ENCODE measurements at places on chromosomes 7 and 10. TPM values are rescaled to one million over a fixed set of nuclear protein-coding genes. Genes with fewer than 3 reads are reported as not detected.
A peak's percentile ranks its signal among the peaks of the same experiment; 100 is the strongest.

GRCh38 chr10:89391907-89392756, at the start of gene IFIT1:
TSS of gene IFIT1 (plus strand) at chr10:89392623. CDS start at chr10:89392713, 90 bp downstream.
- peak within 1 kb of the TSS; percentile 3 for H3K27ac ChIP-seq
- no peaks in the 10 kb centered on the region for H3K36me3 ChIP-seq
- peak within 1 kb of the TSS; percentile 80 for H3K4me3 ChIP-seq
- H3K4me1 ChIP-seq = peaks cover 16% of the 10 kb centered on the region

DNA sequence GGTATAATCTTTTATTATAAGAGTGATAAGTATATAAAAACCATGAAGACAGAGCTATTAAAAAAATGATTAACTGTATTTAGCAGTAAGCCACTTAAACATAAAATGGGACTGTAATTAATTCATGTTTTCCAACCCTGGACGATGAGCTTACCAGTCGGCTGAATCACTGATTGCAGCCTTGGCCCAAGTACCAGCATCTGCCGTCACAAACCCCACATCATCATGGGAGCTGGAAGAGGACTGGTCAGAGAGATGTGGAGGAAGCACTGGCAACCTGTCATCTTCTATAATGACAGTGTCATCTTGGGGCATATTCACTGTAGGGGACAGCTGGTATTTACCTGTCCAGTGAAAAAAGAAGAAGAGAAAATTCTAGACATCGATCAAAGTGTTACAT, 473.6 kb downstream of the PARD3 start:
- no peak overlapping the region for H3K4me3 ChIP-seq
- no peaks in the 10 kb centered on the region for H3K27me3 ChIP-seq
- no peak for DNase-seq
- no peaks in the 10 kb centered on the region for H3K36me3 ChIP-seq

- no peak overlapping the region for H3K4me3 ChIP-seq
- H3K36me3 ChIP-seq = no peaks in the 10 kb centered on the region
- H3K27me3 ChIP-seq = no peaks in the 10 kb centered on the region
- no peak overlapping the region for H3K27ac ChIP-seq
Measured at GRCh38 chr7:147022056-147022455, 905.5 kb downstream of the CNTNAP2 start.

GRCh38 chr10:30413996-30414576, 19.9 kb upstream of the MAP3K8 start:
- no peak for DNase-seq
- H3K27me3 ChIP-seq = peaks cover 2% of the 10 kb centered on the region
- no peaks in the 10 kb centered on the region for H3K36me3 ChIP-seq
- H3K4me1 ChIP-seq = peaks cover 28% of the 10 kb centered on the region

- no peaks in the 10 kb centered on the region for H3K4me1 ChIP-seq
- H3K27ac ChIP-seq = no peak overlapping the region
- H3K4me3 ChIP-seq = no peak overlapping the region
- no peak for DNase-seq
- H3K27me3 ChIP-seq = no peaks in the 10 kb centered on the region
Measured at GRCh38 chr10:7846591-7846990, 28.3 kb downstream of the TAF3 start.

DNA sequence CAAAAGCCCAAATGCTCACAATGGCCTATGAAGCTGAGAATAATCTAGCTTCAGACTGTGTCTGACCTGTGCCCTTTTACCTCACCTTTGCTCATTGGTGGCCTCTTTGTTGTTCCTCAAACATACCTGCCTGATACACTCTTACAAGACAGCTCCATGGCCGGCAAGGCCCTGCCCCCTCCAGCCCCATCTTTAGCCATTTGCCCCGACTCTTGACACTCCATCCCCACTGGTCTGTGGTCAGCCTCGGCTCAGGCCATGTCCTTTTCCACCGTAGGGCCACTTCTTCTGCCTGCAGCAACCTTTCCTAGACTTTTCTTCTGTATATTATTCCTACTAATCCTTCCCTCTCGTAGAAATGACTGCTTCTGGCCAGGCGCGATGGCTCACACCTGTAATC, 265.2 kb downstream of the RPS24 start:
- H3K4me1 ChIP-seq = peaks cover 16% of the 10 kb centered on the region
- no peak overlapping the region for H3K4me3 ChIP-seq
- no peaks in the 10 kb centered on the region for H3K27me3 ChIP-seq
- no peaks in the 10 kb centered on the region for H3K36me3 ChIP-seq

GRCh38 chr10:128697437-128697836, 571.2 kb upstream of the MKI67 start:
- no peaks in the 10 kb centered on the region for H3K27me3 ChIP-seq
- H3K4me3 ChIP-seq = no peak overlapping the region
- no peak overlapping the region for H3K27ac ChIP-seq

GRCh38 chr7:91228927-91229558, 35.2 kb upstream of the FZD1 start:
- no peak for DNase-seq
- no peak overlapping the region for H3K4me3 ChIP-seq
- no peaks in the 10 kb centered on the region for H3K27me3 ChIP-seq
- H3K36me3 ChIP-seq = no peaks in the 10 kb centered on the region
- H3K4me1 ChIP-seq = no peaks in the 10 kb centered on the region
- H3K27ac ChIP-seq = no peak overlapping the region

DNA sequence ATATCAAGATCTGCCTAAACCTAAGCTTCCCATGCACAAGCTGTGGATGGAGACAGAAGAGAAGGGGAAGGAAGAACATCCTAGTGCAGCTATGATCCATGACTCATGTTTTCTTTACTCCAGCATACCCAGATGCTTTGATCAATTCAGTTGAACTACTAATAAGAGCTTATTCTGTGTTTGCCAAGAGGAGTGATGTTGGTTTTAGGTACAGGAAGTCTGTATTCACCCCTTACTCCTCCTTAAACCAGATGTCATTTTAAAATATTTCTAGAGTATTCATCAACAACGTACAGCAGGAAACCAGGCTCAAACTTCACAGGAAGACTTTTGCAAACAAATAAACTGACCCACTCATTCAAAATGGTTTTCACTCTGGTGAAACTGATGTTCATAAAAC, 29.2 kb downstream of the PANK1 start:
- H3K4me3 ChIP-seq = no peak overlapping the region
- peaks cover 17% of the 10 kb centered on the region for H3K4me1 ChIP-seq
- H3K27me3 ChIP-seq = no peaks in the 10 kb centered on the region
- no peak for DNase-seq
- H3K27ac ChIP-seq = no peak overlapping the region

GRCh38 chr7:27377988-27378387, 135.4 kb downstream of the EVX1 start:
- H3K27me3 ChIP-seq = peaks cover 3% of the 10 kb centered on the region
- no peaks in the 10 kb centered on the region for H3K4me1 ChIP-seq
- H3K4me3 ChIP-seq = no peak overlapping the region
- no peak overlapping the region for H3K27ac ChIP-seq
- DNase-seq = no peak
- no peaks in the 10 kb centered on the region for H3K36me3 ChIP-seq

DNA sequence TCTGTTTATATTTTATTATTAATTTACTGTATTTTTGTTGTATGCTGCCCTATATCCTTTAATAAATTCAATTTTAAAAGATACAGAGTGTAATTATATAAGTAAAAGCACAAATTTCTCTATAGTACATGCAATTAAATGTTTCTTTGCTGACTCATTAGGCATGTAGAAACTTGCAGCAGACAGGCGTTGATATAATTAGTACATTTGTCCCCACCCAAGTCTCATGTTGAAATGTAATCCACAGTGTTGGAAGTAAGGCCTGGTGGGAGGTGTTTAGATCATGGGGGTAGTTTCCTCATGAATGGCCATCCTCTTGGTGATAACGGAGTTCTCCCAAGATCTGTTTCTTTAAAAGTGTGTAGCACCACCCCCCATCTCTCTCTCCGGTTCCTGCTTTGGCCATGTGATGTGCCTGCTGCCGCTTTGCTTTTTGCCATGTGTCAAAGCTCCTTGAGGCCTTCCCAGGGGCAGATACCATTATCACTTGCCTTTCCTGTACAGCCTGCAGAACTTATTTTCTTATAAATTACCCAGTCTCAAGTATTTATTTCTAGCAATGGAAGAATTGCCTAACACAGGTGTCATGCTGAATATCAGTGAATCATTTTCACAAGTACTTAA, 63.7 kb downstream of the TSPAN12 start:
- H3K4me1 ChIP-seq = no peaks in the 10 kb centered on the region
- no peak for DNase-seq
- no peak overlapping the region for H3K4me3 ChIP-seq
- H3K27me3 ChIP-seq = peaks cover 6% of the 10 kb centered on the region

DNA sequence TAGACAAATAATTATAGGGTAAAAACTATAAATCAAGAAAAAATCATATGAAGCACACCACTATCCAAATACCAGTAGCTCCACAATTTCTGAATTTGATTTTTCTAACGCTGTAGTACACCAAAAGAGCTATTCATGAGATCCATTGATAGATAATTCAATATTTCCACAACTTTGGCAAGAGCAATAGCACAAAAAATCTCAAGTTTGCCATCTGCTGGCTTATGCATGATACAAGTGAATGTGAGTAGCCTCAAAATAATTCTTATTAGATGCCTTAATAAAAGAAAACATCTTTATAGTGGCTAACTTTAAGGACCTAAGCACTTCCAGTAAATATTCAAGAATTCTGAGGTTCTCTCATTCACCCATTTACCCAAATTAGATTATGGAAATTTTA, 2.2 kb upstream of the TMEM196 start:
- no peaks in the 10 kb centered on the region for H3K36me3 ChIP-seq
- no peak overlapping the region for H3K4me3 ChIP-seq
- H3K27ac ChIP-seq = no peak overlapping the region

DNA sequence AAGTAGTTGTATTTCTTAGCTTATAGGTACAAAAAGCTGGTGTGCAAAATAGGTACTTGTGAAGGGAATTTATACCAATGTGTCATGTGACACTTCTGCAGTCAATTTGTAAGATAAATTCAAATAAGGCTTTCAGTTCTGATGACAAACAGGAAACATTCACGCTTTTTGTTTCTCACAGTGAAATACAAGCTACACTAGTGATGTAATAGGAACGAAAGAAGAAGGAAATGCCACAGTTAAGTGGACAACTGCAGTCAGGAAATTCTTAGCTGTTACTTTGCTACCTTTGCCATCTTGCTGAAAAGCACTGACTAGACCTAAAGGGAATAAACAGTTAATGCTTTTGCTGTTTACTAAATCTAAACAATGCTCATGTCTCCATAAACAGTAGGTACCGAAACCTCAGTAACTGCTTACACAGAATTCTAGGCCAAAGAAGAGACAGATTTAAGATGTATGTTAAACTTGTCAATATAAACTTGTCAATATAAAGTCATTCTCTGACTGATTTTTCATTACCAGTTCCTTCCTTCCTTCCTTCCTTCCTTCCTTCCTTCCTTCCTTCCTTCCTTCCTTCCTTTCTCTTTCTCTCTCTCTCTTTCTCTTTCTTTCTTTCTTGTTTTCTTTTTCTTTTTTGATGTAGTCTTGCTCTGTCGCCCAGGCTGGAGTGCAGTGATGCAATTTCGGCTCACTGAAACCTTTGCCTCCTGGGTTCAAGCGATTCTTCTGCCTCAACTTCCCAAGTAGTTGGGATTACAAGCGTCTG, 10.1 kb downstream of the OTUD1 start:
- H3K4me3 ChIP-seq = no peak overlapping the region
- peaks cover 15% of the 10 kb centered on the region for H3K36me3 ChIP-seq
- H3K27me3 ChIP-seq = no peaks in the 10 kb centered on the region
- H3K27ac ChIP-seq = peak overlapping the region; percentile 74

DNA sequence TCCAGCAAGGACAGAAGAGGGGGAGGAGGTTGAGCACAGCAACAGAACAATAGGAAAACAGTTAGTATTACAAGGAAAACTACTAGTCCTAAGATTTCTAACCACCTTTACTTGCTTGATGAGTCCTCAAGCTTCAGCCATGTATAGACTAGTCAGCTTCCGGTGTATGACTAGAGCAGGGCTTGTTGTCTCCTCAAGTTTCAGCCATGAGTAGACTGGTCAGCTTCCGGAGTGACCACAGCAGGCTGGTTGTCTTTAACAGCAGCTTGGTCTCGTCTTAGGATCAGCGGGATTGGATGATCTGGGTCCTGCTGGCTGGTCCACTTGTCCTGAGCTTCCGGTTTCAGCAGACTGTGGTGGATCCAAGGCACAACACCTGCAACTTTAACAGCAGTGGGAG, 10.6 kb upstream of the ZNF239 start:
- no peak overlapping the region for H3K4me3 ChIP-seq
- H3K36me3 ChIP-seq = no peaks in the 10 kb centered on the region
- peaks cover 10% of the 10 kb centered on the region for H3K27me3 ChIP-seq

- H3K4me1 ChIP-seq = peaks cover 4% of the 10 kb centered on the region
- no peak overlapping the region for H3K4me3 ChIP-seq
- H3K27me3 ChIP-seq = no peaks in the 10 kb centered on the region
- H3K27ac ChIP-seq = no peak overlapping the region
- H3K36me3 ChIP-seq = no peaks in the 10 kb centered on the region
Measured at GRCh38 chr10:126012485-126012884, 116.1 kb downstream of the FANK1 start.

DNA sequence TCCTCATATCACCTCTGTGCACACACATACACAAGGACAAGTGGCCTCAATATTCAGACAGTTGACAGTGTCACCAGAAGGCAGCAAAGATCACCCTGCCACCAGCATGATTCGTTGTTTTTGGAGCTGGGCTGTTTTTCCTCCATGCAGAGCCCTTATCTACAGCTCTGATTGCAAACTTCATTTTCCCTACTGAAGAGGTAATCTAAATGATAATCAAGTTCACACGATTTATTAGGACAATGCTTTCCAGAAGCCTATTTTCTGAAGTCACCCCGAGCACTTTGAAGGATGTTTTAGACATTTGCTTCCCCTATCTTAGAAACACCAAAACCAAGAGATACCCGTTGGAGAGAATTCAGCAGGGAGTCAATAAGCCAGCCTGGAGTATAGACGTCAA, 46.0 kb upstream of the ADAM12 start:
- no peaks in the 10 kb centered on the region for H3K27me3 ChIP-seq
- no peaks in the 10 kb centered on the region for H3K4me1 ChIP-seq
- no peaks in the 10 kb centered on the region for H3K36me3 ChIP-seq
- no peak overlapping the region for H3K27ac ChIP-seq
- H3K4me3 ChIP-seq = no peak overlapping the region

DNA sequence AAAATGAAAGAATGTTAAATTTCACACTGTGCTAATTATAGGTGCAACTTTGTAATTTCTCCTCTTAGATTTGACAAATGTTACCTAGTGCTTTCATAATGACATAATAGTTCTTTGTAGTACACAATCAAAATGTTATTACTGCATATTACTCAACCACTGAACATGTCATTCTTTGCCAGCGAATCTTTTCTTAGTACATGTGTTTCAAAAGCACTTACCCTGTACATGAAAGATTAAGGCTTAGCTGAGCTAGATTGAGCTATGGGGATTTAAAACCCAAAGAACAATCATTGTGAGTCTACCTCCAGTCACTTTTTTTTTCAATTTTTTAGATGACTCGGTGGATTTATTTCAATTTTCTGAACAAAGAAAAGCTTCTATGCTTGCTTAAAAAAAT, 123.5 kb upstream of the FERD3L start:
- no peak overlapping the region for H3K4me3 ChIP-seq
- H3K36me3 ChIP-seq = no peaks in the 10 kb centered on the region
- H3K27me3 ChIP-seq = no peaks in the 10 kb centered on the region
- DNase-seq = no peak
- no peaks in the 10 kb centered on the region for H3K4me1 ChIP-seq

The ST8SIA6 gene
- not detected for total RNA-seq

The EN2 gene
- not detected for total RNA-seq

The DNAH11 gene
- total RNA-seq = 2.0 TPM

The TEX36 gene
- not detected for total RNA-seq

The POLD2 gene
- 215 TPM for total RNA-seq

The LBX1 gene
- not detected for total RNA-seq

The WIPF3 gene
- not detected for total RNA-seq

The ACTL6B gene
- not detected for total RNA-seq
